Mesothelial cell of epicardium (in vitro differentiated cells): ENCODE measurements at places on chromosomes 6 and 20.

DNA sequence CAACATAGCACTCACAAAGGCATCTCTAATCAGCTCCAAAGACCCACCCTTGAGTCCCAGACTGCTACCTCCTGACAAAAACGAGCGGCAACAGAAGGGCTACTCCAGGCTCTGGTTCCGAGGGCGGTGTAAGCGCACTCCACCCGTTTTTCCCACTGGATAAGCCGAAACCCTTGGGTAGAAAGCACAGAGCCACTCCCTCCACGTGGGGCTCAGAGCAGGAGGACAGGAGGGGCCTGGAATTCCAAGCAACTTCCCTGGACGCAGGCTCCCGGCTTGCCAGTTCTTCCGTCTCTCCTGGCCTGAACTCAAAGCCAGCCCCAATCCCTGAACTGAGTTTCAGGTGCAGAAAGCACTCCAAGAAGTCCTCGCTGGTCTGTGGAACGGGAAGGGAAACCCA lies 7.4 kb downstream of the GMEB2 start:
- no peaks in the 10 kb centered on the region for H3K27me3 ChIP-seq
- no peak overlapping the region for H3K27ac ChIP-seq
- H3K36me3 ChIP-seq, result peaks cover 26% of the 10 kb centered on the region
- H3K4me3 ChIP-seq, result no peak overlapping the region

DNA sequence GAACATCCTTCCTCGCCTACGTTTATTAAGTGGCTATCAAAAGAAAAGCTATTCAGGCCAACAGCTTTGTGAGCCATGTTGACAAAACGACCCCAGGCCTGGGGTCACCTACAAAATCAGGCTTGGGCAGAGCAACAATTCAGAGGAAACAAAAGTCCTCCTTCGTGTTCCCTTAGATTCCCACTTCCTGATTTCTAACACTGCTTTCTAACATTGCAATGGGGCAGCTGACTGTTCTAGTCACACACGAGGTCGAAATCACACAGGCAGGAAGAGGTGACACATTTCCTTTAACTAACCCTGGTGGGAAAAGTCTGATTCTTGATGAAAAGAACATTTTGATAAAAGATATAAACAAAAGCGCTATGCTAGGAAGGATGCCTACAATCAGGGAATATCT lies 31.9 kb downstream of the WDR27 start:
- no peaks in the 10 kb centered on the region for H3K27me3 ChIP-seq
- no peak for DNase-seq
- peaks cover 52% of the 10 kb centered on the region for H3K36me3 ChIP-seq

DNA sequence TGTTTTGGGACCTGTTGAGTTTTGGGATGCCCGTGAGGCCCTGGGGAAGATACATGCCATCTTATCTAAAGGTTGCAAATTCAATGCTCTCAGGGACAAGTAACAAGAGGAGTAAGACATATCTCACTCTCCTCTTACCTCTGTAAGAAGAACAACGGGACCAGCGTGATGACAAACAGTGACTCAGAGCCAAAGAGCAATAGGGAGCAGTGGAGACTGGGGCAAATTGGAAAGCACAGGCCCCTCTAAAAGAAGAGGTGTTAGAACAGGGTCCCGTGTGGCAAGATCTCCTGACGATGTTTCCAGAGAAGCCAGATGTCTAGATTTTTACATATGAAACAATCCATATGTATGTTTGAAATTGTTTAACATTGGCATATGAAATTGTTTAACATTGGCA lies 11.6 kb downstream of the TP53RK start:
- peaks cover 8% of the 10 kb centered on the region for H3K4me1 ChIP-seq
- no peak overlapping the region for H3K4me3 ChIP-seq
- no peak for DNase-seq
- H3K36me3 ChIP-seq, result peaks cover 8% of the 10 kb centered on the region
- H3K27me3 ChIP-seq, result no peaks in the 10 kb centered on the region

DNA sequence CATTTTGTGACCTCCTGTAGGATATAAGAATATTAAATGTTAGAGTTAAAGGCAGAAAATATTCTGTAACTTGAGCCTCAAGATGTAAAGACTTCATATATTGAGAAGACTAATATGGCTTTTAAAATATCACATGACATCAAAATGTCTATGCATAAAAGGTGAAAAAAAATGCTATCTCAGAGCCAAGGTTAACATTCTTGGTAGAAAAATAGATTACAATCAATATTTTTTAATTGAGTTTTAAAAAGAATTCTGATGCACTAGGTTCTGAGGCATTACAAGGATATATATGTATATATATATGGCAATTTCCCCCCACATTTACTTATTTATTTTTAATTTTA lies 46.2 kb upstream of the RAB23 start:
- no peak overlapping the region for H3K27ac ChIP-seq
- H3K4me1 ChIP-seq, result peaks cover 17% of the 10 kb centered on the region
